NCI-H187 (cell line): ENCODE measurements at places on chromosomes 7 and 10.

DNA sequence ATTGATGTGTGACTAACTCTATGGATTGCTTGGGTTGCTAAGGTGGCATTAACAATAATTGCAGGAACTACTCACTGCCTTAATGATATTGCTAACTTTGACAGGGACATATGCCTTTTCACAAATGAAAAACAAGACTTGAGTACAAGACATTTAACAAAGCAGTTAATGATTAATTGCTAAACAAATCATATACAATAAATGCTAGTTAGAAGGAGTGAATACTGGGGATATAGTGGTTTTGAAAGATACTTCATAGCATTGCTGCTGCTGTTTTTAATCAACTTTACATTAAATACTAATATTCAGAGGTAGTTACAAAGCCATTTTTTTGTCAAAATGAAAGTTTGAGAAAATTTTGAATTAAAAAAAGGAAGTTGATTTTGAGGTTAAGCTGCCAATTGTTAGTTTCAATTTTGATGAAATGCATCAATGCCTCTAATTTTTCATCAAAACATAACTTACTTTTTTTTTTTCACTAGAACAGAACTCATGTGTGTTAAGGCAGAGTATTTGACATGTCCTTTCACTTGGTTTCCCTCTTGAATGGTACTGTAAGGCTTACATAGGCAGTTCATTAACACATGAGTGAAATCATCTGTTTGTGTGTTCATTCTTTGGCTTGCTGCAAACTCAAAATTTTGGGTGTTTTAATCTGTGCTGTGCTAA lies 106.2 kb upstream of the SEMA3D start:
- DNase-seq: no peak

DNA sequence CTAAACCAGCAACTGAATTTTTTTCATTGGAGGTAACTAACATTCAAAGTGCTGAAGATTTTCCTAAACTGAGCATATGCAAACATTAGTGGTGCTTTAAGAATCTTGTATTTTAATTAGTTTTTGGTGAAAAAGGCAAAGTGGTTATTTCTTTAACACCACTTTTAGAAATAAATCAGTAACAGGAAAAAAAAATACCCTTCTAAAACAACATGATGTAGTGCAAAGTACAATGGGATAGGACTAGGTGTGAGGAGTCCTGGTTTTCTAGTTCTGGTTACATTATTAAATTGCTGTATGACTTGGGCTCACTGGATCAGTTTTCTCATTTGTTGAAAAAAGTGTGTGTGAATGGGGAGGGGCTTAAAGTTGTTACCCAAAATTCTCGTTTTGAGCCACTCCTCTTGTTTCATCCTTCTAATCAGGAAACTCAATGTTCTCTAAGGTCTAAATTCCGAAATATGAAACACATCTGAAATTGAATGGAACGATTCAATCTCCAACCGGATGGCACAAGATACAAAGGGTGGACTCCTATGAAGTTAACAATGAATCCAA lies 1.8 kb downstream of the WASL start:
- DNase-seq: no peak

- DNase-seq: no peak
Measured at GRCh38 chr7:156725073-156725472, 84.5 kb downstream of the RNF32 start.

GRCh38 chr7:127865466-127865865 lies 165.8 kb downstream of the LRRC4 start:
- no peak for DNase-seq

DNA sequence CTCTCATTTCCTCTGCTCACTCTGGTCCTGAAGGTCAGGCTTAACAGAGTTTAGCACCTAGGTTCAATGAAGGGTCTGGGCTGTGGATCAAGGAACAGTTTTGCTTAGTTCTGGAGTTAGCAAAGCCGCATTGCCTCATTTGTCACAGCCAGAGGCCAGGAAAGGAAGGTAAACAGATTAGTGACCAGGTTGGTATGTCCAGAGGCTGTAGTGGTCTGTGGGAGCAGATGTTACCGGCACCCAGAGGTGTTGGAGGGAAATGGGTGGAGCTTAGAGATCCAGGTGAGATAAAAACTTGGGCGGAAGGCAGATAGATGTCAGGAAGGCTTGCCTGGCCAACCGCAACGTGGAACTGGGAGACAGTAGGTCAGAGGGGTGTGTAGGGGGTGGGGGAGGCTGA lies 36.6 kb upstream of the ZMIZ2 start:
- no peak for DNase-seq

DNA sequence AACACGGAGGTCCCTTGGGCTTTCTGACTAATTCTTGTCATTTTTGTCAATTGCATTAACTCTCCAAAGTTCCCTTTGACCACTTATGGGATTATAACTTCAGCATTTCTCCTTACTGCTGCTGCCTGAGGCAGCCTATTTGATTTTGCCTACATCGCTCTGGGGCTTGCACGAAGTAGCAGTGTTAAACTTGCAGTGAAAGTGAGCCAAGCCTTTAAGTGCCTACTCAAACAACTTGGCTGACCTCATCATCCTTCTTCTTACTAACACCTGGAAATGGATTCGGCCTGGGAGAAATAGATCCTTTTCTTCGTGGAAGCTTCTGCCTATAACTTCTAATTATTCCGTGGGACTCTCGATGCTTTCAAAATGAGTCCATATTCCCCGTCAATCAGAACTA lies 76.6 kb downstream of the DGKB start:
- DNase-seq: no peak

DNA sequence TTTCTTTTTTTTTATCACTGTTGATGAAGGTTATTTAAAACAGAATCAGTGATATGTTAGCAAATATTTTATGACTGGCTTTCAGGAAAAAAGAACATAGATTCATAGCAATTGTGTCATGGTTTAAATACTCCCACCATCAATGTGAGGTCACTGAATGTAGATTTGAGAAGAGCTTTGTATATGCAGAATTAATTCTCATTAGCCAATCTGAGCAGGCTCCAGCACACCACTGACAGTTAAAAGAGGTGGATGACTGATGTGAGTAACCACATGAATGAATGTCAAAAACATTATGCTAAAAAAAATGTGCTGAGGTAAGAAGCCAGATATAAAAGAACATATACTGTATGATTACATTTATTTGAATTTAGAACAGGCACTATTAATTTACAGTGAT lies 174.8 kb upstream of the KAT6B start:
- no peak for DNase-seq

- DNase-seq: no peak
Measured at GRCh38 chr7:50695026-50695425, 87.7 kb downstream of the GRB10 start.

DNA sequence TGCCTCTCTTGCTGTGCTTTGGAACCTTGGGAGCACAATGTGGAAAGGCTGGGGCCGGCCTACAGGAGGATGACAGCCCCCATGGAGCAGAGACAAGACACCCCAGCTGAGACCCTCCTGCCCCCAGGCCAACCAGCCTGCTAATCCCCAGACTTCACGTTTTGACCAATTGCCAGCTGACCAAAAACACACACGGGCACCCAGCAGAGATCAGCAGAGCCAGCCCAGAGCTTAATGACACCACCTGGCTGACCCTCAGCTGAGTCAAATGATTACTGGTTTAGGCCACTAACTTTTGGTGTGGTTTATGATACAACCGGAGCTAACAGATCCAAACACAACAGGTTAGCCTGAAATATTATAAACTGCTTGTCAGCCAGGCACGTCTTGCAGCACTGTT lies 111.2 kb upstream of the KIF5B start:
- DNase-seq: no peak

DNA sequence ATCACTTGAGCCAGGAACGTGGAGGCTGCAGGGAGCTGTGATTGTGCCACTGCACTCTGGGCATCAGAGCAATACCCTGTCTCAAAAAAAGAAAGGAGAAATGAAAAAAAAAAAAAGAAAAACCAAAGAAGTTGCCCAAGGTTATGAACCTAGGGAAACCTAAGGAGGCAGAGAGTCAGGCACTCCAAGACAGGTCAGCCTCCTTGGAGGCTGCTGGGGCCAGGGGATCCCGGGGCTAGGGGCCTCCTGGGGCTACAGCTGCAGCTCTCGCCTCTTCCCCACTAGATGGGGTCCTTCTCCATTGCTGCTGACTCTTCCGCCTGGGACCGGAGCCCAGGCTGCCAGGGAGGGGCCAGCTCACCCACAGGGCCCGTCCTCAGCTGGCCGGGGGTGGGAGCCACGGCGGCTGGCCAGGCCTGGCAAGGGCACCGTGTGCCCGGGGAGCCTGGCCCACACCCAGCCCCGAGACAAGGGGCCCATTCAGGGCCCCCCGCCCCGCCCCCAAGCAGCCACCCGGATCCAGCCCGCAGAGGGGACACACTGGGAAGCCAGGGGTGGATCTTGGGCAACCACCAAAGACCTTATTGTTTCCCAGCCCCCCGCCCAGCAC lies 1.7 kb upstream of the SPACDR start:
- DNase-seq: no peak

DNA sequence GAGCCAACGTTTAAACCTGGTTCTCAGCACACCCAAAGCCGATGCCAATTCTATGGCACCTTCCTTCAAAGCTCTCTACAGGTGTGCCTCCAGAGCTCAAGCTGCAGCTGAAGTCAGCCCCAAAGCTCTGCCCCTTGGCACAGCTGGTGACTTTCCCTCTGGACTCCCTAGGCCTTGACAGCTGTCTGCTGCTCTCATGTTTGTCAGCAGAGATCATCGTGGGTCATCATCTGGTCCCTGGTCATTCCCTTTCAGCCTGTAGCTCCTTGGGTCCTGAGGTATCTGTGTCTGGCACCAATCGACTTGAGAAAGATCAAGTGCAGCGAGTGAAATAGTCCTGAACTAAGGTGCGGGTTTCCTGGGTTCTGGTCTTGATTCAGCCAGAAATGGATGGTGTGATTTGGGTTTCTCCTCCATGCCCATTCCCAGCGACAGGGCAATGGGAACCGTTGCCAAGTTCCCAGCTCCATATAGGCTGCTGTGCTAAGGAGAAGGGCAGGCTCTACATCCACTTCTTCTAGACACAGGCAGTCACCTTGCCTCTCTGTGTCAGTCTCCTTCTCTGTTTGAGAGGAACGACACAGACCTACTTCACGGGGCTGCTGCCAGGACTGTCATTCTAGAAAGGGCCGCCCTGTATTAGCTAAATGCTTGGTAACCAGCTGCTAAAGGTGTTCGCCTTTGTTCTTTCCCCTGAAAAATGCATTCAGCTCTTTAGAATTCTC lies 3.6 kb downstream of the PKD1L1 start:
- DNase-seq: no peak

GRCh38 chr10:43361547-43362190 lies 9.8 kb upstream of the FXYD4 start:
- DNase-seq: no peak

DNA sequence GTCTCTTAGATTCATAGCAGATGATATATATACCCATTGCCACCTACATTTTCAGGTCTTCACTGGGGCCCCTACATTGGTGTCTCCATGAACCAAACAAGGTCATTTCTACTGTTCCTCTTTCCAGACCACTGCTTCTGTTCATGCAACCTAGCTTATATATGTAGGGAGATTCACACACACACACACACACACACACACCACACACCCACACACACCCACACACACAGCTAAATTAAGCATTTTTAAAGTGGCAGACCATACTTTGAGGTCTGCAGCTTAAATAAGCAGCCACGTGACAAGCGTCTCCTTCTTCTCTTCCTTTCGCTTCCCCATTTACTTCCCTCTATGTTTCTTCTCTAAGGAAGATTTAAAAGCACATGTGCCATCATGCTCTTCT lies 70.0 kb upstream of the CC2D2B start:
- no peak for DNase-seq

DNA sequence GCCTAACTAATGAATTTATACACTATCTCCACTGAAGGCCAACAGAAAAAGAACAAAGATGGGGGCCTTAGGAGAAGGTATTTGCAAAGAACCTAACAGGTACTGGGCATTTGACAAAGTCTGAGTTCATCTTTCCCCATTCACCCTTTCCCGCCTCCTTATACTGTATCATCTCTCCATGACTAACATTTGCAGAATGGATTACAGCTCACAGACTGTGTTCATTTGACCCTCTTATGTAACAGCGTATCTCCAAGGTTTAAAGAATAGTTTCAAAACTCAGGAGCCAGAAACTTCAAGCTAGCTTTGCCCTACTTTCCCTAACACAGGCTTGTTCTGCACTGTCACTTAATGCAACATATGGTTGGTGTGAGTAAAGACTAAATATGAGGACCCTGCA lies 238.7 kb upstream of the CELF2 start:
- no peak for DNase-seq

GRCh38 chr10:23643111-23643780 lies 204.4 kb downstream of the OTUD1 start:
- no peak for DNase-seq

DNA sequence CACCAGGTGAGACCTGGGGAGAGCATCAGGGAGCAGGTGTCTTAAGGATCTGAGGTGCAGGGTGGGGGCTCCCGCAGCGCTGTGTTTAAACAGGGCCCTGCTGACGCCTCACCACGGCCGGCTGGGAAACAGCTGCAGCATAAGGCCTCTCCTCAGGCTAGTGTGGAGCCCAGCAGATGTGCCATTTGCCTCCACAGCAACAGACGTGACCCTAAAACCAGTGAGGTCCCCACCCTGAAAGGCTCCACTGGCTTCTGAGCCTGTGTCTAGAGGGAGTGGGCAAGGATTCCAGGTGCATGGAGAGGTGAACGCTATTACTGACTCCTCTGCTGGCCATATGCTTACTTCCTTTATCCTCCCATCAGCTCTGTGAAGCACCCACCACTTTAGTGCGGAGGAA lies 47.8 kb downstream of the SYPL1 start:
- peak; percentile 61 for DNase-seq

DNA sequence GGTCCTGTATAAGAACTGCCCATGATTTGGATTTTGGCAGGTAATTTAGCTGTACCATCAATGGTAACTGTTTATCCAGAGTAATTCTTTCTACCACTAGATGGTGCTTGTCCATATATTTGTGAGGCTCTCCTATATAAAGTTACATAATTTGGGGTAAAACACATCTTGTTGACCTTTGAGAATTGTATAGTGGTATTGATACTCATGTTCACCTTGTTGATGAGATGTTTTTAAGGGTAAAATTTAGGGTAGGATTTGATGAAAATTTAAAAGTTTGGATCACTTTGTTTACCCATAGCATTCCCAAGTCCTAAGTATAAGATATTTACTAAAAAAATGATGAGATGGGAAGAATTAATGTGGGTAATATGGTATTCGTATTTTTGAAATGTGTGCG lies 31.6 kb downstream of the ST7 start:
- DNase-seq: no peak

GRCh38 chr10:4195213-4195612 lies 410.2 kb upstream of the KLF6 start:
- DNase-seq: no peak

DNA sequence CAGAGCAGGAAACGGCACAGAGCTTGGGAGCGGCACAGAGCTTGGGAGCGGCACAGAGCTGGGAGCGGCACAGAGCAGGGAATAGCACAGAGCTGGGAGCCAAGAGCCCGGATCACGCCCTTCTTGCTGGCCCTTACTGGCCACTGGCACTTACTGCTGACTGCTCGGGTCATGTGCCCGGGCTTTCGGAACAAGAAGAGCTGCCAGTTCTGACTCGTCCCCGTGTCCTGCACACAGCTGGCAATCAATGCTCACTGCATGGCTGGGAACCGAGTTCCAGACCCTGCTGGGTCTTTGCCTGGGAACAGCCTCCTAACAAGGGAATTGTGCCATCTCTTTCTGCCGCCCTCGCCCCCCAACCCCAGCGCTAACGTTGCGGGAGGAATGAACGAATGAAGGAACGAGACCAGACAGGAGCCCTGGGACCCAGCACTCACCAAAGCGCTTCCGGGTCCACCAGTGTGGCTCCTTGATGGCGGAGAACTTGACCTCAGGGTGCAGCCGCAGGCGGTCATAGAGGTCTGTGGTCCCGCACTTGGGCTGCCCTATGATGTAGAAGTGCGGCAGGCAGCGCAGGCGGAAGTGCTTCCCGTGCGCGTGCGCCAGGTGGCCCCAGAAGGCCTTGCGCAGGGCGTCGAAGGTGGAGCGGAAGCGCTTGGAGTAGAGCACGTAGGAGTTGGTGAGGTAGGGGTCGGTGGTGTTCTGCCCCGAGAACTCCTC lies 49.1 kb downstream of the CHST15 start:
- no peak for DNase-seq
